Stimulated activated CD4-positive, alpha-beta T cell treated with anti-CD3 and anti-CD28 coated beads, TNF-alpha, amount 100 ng/mL, for 1 hour (primary cell): ENCODE measurements at places on chromosomes 3 and 15.

DNA sequence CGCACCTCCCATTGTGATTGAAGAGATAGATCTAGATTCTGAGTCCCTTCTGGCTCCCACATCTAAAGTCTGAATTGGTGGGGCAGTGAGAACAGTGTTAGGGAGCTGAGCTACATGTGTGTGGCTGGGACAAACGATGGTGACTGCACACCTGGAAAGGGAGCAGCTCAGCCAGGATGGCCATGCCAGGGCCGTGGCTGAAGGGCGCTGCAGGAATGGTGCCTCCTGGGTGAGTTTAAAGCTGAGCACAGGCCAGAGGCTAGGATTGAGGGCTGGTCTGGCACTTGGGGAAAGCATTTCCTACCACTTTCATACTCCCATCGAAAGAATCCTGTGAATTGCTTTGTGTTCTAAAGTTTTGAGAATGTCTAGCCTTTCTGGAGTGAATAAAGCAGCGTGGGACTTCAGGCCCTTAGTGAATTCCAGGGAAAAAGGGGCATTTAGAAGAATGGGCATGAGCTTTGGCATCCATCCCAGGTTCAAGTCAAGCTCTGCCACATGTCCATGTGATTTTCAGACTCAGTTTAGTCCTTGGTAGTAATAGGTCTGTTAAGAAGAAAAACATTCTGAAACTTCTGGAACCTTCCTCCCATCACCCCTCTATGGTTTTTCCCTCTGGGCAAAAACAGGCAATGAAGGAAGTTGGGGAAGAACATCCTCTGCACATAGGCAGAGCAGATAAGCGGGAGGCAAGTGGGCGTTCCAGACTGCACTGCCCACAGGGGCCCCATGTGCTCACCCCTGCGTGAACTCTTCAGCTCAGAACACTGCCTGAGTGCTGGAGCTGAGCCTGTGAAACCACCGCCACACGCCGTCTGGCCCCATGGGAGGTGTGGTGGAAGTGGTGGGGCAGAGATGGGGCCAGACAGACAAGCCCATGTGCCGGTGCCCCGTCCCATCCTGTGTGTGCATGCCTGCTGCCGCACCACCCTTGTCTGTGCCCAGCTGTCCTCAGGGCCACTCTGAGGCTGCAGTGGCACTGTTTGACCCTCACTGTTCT is 12.9 kb upstream of the CPNE9 start:
- no peak for DNase-seq

- DNase-seq = no peak
Observed at GRCh38 chr3:79361748-79362378, 405.9 kb downstream of the ROBO1 start.

GRCh38 chr3:70518356-70518755 is 205.9 kb upstream of the MDFIC2 start:
- DNase-seq = no peak

DNA sequence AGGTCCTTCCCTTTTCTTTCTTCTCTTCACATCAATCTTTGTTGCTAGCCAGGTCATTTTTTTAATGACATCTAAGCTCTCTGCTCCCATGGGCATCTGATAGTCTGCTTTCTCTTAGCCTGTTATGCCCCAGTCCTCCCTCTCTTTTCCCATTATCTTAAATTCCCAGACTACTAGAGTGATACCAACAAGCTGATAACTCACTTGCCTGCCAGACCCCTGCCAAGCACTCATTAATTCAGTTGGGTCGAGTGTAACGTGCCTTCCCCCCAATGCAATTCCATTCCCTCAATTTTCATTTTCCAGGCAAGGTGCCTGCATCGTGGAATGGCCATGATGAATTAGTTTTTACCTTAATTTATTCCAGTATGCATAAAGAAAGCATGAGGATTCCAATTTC is 450.8 kb upstream of the ADAMTS9 start:
- no peak for DNase-seq

DNA sequence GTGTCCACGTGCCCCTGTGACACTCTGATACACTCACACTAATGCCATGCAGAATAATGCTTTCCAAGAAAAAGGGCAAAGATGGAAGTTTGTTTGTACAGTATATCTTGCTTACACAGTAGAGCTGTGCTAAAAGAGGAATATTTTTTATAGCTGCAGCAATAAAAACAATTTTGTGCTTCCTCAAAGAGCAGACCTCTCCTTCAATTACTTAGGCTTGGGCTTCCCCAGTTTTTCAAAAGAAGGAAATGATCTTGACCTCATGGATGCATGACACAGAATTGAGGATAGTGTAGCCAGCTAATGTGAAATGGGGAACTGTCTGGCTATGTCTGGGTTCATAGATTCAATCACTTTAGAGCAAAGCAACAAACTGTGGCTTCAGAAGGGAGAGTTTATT is 137.4 kb downstream of the STT3B start:
- DNase-seq = no peak

GRCh38 chr15:92637626-92638025 is 17.9 kb downstream of the FAM174B start:
- DNase-seq = no peak

GRCh38 chr3:71076361-71077002 is 507.0 kb downstream of the FOXP1 start:
- no peak for DNase-seq

- DNase-seq = no peak
Observed at GRCh38 chr3:167350245-167350862, 29.7 kb downstream of the ZBBX start.

- peak; percentile 42 for DNase-seq
Observed at GRCh38 chr15:75349851-75350588, 3.2 kb downstream of the NEIL1 start.

DNA sequence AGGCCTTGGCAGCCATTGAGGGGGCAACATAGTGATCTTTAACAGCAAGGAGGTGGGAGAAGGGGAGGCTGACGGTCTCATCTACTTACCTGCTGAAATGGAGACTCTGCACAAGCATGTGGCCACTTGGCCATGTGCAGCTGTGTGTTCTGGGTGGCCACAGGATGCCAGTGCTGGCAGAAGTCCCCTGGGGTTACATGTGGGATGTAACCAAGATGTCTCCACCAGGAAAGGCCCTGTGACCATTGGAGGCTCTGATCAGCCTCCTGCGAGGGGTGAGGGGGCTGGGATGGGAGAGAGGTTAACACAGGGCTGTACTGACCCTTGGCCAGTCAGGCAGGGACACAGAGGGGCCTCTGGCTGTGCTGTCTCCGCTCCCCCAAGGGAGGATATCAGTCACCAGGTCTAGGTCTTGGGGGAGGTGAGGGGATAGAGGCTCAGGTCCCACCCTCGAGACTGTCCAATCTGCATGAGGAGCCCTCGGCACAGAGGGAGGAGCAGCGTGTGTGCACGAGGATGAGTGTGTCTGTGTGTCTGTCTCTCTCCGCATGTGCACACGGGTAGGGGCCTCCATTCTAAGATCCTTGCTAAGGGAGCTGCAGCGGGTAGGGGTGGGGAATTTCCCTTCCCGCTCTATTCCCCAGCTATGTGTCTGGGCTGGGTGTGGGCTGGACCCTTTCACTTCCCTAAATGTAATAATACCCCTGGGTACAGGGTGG is 19.5 kb downstream of the PRKCD start:
- no peak for DNase-seq

DNA sequence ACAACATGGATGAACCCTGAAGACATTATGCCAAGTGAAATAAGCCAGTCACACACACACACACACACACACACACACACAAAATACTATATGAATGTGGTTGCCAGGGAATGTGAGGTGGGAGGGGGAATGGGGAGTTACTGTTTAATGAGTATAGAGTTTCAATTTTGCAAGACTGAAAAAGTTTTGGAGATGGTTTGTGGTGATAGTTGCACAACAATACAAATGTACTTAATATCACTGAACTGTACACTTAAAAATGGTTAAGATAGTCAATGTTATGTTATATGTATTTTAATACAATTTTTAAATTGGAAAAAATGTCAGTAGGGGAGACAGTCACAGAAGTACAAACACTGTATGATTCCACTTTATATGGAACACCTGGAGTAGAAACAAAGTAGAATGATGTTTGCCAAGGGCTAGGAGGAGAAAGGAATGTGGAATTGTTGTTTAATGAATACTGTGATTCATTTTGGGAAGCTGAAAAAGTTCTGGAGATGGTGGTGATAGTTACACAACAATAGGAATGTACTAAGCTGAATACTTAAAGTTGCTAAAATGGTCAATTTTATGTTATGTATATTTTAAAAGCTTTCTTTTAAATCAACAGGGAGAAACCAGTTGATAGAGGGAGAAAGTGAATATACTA is 76.6 kb downstream of the RPL39L start:
- DNase-seq = no peak

DNA sequence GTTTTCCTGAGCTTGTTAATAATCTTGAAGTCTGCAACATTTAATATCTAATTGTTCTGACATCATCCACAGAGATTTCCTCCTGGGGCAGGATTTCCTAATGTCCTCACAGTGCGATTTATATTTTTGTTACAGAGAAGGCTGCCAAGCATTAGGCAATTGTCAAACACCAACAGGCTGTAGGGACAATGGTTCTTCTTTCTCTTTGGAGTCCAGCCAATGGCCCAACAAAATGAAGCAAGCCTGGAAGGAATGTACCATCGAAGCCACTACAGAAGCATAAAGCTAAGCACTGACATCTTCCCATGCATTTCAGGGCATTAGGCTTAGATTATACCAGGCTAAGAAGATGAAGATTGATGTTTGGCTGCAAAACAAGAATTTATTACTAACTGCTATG is 173.0 kb upstream of the FRMD4B start:
- no peak for DNase-seq

DNA sequence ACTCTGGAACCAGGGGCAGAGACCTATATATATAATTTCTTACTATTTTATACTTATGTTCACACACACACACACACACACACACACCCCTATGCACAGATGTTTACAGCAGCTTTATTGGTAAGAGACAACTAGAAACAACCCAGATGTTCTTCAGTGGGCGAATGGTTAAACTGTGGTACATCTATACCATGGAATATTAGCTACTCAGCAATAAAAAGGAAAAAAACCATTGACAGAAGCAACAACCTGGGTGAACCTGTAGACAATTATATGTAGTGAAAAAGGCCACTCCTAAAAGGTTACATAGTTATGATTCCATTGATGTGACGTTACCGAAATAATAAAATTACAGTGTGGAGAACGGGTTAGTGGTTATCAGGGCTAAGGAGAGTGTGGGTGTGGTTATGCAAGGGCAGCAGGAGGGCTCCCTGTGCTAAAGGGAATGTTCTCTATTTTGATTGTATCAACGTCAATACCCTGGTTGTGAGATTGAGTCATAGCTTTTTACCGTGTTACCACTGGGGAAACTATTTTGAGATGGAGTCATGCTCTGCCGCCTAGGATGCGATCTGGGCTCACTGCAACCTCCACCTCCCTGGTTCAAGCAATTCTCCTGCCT is 85.5 kb downstream of the FLNB start:
- no peak for DNase-seq
